Ecto neural progenitor cell (in vitro differentiated cells): ENCODE measurements at places on chromosomes 5 and 9.

- no peak for DNase-seq
These were observed 48.4 kb downstream of the STX17 start for GRCh38 chr9:99954819-99955218.

- no peak for DNase-seq
These were observed 85.6 kb downstream of the OLFM1 start for GRCh38 chr9:135173066-135173465.

DNA sequence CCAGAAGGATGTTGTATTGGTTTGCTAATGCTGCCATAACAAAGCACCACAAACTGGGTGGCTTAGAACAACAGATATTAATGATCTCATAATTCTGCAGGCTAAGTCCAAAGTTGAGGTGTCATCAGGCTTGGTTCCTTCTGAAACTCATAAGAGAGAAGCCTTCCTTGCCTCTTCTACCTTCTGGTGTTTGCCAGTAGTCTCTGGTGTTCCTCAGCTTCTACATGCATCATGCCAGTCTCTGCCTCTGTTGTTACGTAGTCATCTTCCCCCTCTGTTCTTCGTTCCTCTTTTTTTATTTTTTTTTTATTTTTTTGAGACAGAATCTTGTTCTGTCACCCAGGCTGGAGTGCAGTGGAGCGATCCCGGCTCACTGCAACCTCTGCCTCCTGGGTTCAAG lies 61.8 kb downstream of the LRRC70 start:
- no peak for DNase-seq

GRCh38 chr9:87157366-87158031 lies 210.2 kb upstream of the GAS1 start:
- DNase-seq = no peak

DNA sequence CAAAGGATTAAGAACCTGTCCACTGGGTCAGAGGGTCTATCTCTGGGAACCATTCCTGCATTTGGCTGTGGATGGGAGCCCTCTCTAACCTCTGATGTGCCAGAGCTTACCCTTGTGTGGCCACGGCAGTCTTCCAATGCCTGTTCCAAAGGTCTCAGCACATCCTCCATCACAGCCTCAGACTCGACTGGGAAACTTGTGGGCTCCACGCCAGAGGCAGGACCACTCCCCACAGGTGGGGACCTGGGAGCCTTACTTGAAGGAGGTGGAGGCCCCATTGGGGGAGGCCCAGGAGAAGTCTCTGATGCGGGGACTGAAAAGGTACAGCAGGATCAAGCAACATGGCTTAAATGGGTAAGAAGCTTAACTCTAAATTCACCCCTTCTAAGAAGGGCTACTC lies 4.4 kb downstream of the EIF4EBP3 start:
- no peak for DNase-seq

GRCh38 chr9:125694478-125694877 lies 12.5 kb downstream of the MAPKAP1 start:
- DNase-seq = no peak

GRCh38 chr9:7973123-7973522 lies 173.5 kb upstream of the DMAC1 start:
- DNase-seq = no peak

GRCh38 chr9:109894921-109895758 lies 115.1 kb downstream of the PALM2AKAP2 start:
- DNase-seq = no peak

GRCh38 chr5:33892620-33893137 lies 889 bp upstream of the ADAMTS12 start:
- no peak for DNase-seq

GRCh38 chr5:159496773-159497172 lies 166.5 kb upstream of the IL12B start:
- no peak for DNase-seq

GRCh38 chr9:656926-657568 lies 184.4 kb upstream of the DMRT1 start:
- DNase-seq = no peak

DNA sequence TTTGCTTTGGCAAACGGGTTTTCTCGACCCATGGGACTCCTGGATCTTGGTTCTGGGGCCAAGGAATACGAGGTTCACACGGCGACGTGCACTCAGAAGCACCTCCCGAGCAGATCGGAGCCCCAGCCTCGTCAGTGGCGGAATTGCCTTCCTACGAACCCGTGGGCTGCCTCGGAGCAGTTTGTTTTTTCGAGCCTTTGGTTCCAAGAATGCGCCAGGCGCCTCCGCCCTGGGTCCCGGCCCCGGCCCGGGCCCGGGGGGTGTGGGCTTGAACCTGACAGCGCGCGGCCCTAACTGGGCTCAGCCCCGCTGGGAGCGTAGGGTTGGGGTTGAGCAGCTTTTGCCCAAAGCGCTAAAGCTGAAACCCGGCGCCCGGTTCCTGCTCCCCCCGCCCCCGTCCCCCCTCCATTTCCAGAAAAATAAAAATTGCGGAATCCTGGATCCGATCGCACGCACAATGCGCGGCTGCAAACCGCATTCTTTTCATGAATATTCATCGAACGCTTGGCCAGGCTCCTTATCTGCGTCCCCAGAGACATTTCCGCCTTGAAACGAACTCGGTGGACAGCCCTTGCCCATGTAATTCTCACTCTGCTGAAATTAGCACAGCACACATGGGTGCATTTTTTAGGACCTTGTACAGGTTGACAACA lies 1.0 kb downstream of the BASP1 start:
- DNase-seq = peak; percentile 58

- peak; percentile 92 for DNase-seq
These were observed 5.5 kb downstream of the NSMF start for GRCh38 chr9:137453643-137454081.

- no peak for DNase-seq
These were observed 1.3 kb downstream of the MINAR2 start for GRCh38 chr5:129748913-129749880.

DNA sequence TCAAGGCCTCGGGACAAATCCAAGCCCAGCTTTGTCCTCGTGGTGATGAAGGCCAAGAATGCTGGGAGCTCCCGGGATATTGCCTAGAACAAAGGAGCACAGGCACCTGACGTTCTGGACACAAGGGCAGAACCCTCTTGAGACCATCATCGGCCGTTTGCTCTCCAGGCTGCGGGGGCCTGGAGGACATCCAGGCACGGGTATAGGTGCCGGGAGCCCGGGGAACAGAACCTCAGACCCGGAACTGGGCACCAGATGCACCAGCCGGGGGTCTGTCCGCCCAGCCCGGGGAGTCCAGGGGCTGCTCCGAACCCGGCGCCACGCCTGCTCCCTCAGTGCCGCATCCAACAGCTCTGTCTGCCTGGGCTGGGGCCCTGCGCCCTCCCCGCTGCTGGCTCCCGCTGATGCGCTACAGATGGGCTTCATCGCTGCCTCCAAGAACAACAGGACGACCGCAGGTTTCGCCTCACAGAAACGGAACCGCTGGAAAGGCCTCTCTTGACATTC lies 88.0 kb downstream of the ADAMTS2 start:
- DNase-seq = peak; percentile 41
